Stimulated activated CD8-positive, alpha-beta memory T cell treated with anti-CD3 and anti-CD28 coated beads, Interleukin-15, amount 100 ng/mL, for 48 hours (primary cell): ENCODE measurements at places on chromosomes 13 and 19.

- no peak for DNase-seq
Measured at GRCh38 chr19:6772866-6773322, 386 bp downstream of the VAV1 start.

GRCh38 chr13:80630685-80631121 lies 289.8 kb upstream of the SPRY2 start:
- DNase-seq: no peak

DNA sequence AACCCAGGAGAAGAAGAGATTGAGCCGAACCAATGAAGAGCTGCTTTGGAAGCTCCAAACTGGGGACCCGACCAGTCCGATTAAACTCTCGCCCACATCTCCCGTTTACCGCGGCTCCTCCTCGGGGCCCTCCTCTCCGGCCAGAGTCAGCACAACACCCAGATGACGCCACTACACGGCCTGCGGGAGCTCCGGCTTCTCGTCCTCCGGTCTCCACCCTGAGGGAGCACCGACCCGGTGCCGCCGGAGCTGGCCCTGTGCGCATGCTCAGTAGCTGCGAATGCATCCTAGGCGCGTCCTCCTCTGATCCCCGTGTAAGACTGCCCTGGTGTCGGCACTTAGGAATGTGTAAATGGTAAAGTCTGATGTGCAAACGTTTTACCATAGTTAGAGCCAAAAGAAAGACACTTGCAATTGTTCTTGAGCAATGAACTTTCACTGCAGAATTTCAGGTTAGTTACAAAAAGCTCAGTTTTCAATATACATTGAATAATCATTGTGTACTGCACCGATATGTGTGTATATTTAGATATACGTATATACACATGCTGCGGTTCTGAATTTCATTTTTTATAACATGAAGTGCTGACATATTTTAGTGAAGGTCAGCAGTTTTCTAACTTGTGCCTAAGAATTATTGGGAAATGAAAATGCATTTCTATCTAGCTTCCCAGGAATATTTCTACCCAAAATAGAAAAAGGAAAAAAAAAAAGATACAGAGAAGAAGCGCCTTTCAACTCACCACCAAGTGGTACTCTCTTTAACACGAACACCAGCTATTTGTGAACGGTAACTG lies 92.2 kb downstream of the SLC7A1 start:
- DNase-seq: no peak

GRCh38 chr13:91058066-91058465 lies 289.4 kb upstream of the MIR17HG start:
- DNase-seq: no peak

GRCh38 chr19:42206871-42207755 lies 10.4 kb downstream of the DEDD2 start:
- no peak for DNase-seq

DNA sequence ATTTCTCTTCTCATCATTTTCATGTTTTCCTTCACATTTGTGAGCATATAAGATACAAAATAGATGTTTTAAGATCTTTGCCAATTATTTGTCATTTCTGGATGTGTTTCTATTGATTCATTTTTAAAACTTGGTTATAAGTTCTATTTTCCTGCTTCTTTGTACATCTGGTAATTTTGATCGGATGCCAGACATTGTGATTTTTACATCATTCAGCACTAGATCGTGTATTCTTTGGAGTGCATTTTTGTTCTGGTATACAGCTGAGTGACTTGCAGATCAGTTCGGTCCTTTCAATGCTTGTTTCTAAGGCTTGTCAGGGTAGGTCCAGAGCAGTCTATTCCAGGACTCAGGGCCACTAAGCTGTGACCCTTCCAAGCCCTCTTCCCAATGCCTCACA lies 198.2 kb downstream of the KLF12 start:
- no peak for DNase-seq

GRCh38 chr13:33328701-33329100 lies 43.1 kb upstream of the STARD13 start:
- no peak for DNase-seq

DNA sequence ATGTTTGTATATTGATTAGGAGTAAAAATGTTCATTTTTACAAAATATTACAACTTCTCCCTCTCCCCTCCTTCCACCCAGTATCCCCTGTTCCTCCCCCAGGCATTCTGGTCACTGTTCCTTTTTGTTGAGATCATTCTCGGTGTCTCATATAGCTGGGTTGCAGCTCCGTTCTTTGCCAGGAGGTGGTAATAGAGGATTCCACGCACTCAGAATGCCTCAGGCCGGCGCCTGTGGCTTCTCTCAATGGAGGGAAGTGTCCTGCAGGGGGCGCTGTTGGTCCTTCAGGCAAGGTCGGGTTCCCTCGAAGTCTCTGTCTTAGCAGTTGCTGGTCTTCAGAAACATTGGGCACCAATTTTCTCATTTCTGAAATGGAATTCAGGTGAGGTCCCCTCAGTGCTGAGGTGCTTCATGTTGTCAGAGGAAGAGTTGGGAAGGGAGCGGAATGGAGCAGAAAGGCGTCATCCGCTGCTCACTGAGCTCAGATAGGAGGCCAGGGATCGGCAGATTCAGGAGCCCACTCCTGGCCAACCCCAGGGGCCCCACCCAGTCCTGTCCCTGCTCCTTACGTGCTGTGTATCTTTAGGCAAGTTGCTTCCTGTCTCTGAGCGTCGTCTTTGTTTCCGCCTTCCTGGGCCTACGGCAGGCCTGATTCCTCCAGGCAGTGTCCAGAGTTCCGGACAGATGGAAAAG lies 10.3 kb upstream of the GARIN5A start:
- no peak for DNase-seq

GRCh38 chr19:48950830-48951519 lies 3.7 kb upstream of the BAX start:
- no peak for DNase-seq

DNA sequence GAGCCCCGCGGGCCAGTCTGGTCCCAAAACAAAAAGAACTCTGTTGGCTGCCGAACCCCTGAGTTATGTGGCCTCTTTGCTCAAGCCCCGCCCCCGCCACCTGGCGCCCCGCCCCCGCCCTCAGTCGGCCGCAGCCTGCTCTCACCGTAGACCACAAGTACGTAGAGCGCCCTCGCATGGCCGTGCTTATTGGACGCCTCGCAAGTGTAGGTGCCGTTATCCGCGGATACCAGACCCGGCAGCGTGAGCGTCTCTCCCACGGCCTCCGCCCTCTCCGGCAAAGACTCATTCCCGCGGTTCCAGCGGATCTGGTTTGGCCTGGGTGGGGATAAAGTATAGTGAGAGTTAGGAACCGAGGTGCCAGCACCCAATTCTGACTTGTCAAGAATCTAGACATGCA lies 5.5 kb upstream of the ZNF428 start:
- peak; percentile 74 for DNase-seq

DNA sequence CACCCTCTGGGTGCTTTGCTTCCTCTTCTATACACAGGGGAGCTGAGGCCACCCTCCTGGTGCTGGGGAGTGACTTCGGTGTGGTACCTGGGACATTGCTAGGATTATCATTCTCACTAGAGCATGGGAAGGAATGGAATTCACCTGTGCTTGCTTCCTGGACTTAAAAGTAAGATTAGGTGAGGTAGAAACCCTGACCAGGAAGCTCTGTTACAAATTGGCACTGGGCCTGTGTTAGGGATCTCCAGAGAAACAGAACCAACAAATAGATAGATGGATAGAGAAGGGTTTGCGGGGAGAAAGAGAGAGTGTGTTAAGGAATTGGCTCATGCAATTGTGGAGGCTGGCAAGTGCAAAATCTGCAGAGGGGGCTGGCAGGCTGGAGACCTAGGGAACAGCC lies 13.9 kb upstream of the SIAH3 start:
- no peak for DNase-seq

GRCh38 chr19:55586976-55587668 lies 6.5 kb upstream of the ZNF579 start:
- DNase-seq: peak; percentile 87

DNA sequence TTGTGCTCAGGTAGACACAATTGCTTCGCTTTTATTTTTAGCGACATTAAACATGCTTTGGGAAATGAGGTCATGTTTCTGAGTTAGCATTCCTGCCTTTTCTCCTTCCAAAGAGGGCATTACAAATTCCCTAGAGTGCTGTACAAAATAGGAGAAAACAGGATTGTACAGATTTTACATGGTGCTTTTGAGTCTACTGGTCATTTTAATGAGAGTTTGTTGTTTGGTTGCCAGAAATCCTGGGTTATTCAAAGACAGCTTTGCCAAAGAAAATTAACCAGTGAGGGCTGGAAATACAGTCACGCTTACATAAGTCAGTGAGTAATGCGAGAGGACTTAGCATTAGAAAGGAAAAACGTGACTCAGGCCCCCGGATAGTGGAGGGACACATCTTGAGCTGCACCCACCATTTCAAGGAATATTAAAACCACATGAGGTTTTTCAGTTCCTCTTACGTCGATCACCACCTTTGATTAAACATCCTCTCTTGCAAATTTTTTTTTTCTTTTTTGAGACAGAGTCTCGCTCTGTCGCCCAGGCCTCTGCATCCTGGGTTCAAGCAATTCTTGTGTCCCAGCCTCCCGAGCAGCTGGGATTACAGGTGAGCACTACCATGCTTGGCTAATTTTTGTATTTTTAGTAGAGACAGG lies 55.4 kb downstream of the SACS start:
- peak; percentile 47 for DNase-seq

- DNase-seq: no peak
Measured at GRCh38 chr13:112704308-112705145, 14.7 kb downstream of the ATP11A start.

DNA sequence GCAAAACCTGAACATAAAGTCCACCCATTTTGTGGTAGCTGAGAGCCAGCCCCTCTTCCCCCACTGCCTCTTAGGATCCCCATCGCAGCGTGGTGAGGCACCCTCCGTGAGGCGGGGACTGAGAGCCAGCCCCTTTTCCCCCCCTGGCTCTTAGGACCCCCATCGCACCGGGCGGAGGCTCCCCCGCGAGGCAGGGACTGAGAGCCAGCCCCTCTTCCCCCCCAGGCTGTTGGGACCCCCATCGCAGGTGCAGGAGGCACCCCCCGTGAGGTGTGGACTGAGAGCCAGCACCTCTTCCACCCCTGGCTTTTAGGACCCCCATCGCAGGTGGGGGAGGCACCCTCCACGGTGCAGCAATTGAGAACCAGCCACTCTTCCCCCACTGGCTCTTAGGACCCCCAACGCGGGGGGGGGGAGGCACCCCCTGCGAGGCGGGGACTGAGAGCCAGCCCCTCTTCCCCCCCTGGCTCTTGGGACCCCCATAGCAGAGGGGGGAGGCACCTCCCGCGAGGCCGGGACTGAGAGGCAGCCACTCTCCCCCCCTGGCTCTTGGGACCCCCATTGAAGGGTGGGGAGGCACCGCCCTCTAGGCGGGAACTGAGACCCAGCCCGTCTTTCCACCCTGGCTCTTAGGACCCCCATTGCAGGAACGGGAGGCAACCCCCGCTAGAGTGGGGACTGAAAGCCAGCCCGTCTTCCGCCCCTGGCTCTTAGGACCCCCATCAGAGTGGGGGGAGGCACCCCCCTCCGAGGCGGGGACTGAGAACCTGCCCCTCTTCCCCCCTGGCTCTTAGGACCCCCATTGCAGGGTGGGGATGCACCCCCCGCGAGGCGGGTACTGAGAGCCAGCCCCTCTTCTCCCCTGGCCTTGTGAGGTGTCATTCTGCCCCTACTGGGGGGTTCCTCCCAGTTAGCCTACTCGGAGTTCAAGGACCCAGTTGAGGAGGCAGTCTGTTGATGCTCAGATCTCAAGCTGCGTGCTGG lies 366.4 kb upstream of the SPRY2 start:
- no peak for DNase-seq
